Uterine smooth muscle cell (primary cell): ENCODE measurements at places on chromosomes 4 and X. TPM values are rescaled to one million over a fixed set of nuclear protein-coding genes. Genes with fewer than 3 reads are reported as not detected.

The ARR3 gene
- not detected in 2 replicates for total RNA-seq

The CFAP47 gene
- total RNA-seq = 0.11 and 0.12 TPM in 2 replicates

The PABPC4L gene
- 2.1 and 4.2 TPM in 2 replicates for total RNA-seq

The CXorf49 gene
- not detected in 2 replicates for total RNA-seq

The IL2 gene
- total RNA-seq = not detected in 2 replicates

The CENPU gene
- total RNA-seq = 12.5 and 26.1 TPM in 2 replicates
